NCI-H1048 (cell line): ENCODE measurements at places on chromosomes 16 and 17.
A peak's percentile ranks its signal among the peaks of the same experiment; 100 is the strongest.

- DNase-seq: no peak
These were observed 9.0 kb upstream of the CDH5 start for GRCh38 chr16:66357523-66357928.

DNA sequence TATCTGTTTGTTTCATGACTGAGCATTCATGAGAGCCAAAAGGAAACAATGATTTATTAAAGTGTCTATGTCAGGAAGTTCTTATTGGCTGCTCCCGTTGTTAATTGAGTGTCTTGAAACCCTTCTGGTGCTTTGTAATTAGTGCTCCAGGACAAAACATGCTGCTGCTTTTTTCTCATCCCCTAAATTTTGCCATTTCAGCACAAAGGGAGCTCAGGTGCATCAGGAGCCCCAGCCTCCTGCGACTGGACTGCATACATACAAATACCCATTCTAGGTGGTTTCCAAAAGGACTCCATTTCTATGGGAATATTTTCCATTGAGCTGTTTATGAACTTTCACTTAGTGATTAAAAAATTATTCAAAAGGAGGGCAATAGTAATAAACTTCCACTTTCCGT is 354.0 kb downstream of the CDH13 start:
- no peak for DNase-seq

DNA sequence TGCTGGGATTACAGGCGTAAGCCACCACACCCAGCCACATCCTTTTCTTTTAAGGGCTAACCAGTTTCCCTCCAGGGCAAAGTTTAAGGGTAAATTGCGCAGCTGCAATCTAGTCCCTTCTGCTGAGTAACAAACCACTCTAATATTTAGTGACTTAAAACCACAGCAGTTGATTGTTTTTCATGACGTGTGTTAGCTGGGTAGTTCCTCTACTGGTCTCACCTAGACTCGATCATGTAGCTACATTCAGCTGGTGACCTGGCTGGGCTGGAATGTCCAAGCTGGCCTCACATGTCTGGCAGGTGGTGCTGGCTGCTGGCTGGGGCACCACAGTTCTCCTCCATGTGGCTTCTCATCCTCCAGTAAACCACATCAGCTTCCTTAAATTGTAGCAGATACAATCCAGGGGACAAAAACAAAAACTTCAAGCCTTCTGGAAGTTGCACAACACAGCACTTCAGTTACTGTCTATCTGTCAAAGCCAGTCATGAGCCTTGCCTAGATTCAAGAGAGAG is 75.5 kb downstream of the GPRC5B start:
- DNase-seq: no peak

GRCh38 chr16:87860553-87861299 is 8.6 kb downstream of the SLC7A5 start:
- no peak for DNase-seq

GRCh38 chr17:16568541-16569357 is at the start of gene ZNF287:
ZNF287 (minus strand) TSS chr17:16569204; CDS start chr17:16567731, 1,473 bp downstream.
- peak; percentile 64 for DNase-seq

DNA sequence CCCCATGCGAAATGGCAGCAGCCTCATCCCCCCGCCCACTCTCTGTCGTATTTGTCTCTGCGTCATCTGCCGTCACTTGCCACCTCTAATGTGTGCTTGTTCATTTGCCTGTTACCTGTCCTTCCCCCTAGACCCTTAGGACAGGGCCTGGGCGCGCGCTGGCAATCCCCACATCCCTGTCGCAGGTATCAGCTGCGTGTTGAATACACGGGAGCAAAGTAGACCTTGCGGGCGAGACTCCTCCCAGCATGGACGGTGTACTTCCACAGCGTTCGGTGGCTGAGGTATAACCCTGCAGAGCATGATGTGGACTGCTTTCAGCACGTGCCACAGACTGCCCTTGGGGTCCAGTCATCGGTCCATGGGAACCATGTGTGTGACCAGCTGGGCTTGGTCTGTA is 170.1 kb upstream of the CHMP6 start:
- no peak for DNase-seq

DNA sequence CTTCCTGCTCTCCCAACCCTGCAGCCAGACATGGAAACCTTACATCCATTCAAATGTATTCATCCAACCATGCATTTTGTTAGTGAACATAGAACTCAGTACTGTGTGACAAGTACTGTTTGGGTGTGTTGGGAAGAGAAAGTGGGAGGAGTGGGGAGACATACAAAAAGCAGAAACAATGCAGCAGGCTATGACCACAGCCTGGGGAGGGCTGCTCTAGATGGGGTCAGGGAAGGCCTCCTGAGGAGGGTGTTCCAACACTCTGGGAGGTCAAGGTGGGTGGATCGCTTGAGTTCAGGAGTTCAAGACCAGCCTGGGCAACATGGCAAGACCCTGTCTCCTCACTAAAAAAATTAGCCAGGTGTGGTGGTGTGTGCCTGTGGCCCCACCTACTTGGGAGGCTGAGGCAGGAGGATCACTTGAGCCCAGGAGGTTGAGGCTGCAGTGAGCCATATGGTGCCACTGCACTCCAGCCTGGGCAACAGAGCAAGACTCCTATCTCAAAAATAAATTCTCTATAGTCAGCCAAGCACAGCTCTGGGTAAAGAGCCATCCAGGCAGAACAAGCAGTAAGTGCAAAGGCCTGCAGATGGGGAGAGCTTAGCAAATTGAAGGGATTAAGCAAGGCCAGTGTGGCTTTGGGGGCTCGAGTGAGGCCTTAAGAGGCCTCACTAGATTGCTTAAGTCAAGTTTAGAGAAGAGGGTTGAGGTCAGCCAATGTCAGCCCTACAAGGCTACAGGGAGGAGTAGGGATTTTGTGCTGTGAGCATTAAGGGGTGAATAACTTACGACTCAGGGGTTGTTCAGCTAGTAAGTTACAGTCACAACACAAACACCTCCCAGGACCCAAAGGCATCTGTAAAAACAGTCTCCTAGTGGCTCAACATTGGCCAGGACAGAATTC is 5.5 kb downstream of the SLC13A2 start:
- DNase-seq: no peak

GRCh38 chr16:89038221-89038721 is 55.4 kb upstream of the ACSF3 start:
- no peak for DNase-seq

GRCh38 chr16:71754652-71755051 is 30.2 kb upstream of the PHLPP2 start:
- no peak for DNase-seq

- DNase-seq: no peak
These were observed 101.9 kb upstream of the COX10 start for GRCh38 chr17:13967416-13967815.

- DNase-seq: no peak
These were observed 2.5 kb downstream of the TBX21 start for GRCh38 chr17:47735536-47736011.

GRCh38 chr17:27158382-27158781 is 135.5 kb upstream of the WSB1 start:
- DNase-seq: no peak
